ENCODE measurements at places on chromosomes 5 and 9.

- no peak for DNase-seq
These were observed 243.0 kb downstream of the PSAT1 start for GRCh38 chr9:78539904-78540303.

DNA sequence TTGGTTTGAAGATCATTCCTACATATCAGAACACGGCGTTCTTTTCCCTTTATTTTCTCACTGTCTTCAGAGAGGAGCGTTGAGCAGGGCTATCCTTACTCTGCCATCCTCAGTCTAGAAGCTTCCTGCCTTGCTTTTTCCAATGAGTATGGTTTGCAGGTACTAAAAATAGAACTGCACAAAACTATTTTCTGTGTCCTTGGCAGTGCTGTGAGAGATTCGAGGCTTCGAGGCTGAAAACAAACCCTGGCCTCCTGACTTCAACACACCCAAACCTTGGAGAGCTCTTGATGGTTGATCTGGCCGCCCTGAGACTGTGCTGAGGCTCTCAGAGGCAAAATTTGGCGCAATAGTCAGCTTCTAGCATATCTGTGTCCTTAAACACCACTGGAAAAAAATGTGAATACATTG lies 78.9 kb downstream of the GOLPH3 start:
- no peak for DNase-seq

GRCh38 chr9:119688547-119688946 lies 319.3 kb upstream of the BRINP1 start:
- DNase-seq: no peak

- DNase-seq: no peak
These were observed 6.9 kb downstream of the PCDHGA12 start for GRCh38 chr5:141437221-141437620.

DNA sequence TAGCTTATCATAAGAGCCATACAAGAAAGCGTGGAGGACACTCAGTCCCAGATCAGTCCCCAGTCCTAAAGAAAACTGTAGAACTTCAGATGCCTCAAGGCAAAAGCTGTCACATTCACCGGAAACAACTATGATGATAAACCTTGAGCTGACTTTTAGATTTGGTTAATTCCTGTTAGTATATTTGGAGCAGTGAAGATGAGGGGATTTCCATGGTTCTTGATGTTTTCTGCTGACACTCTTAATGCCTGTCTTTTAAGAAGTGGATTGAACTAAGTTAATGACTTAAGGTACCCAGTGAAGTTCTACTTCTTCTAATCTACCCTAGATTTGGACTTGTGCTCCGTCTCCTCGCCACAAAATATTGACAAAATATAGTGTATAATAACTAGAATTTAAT lies 355.0 kb downstream of the EBF1 start:
- no peak for DNase-seq

- no peak for DNase-seq
These were observed 613.7 kb upstream of the CDH18 start for GRCh38 chr5:20601678-20602100.

- DNase-seq: no peak
These were observed 80.6 kb upstream of the ZBTB43 start for GRCh38 chr9:126724226-126724625.

DNA sequence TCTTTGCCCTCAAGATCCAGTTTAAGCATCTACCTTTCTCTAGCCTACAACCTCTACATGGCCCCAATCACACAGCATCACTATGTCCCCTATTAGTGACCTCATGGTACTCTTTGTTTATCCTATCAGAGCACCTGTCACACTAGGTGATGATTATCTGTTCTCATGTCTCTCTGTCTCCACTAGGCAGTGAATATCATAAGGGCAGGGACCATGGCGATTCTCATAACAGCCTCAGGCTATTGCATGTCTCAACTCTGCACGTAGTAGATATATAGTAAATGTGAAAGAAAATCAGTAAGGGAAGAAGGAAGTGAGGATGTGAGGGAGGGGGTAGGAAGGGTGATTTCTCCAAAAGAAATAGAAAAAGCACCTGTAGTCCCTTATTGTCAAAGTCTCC lies 311.0 kb downstream of the NSG2 start:
- DNase-seq: no peak

GRCh38 chr5:79285285-79285684 lies 49.4 kb downstream of the JMY start:
- no peak for DNase-seq

DNA sequence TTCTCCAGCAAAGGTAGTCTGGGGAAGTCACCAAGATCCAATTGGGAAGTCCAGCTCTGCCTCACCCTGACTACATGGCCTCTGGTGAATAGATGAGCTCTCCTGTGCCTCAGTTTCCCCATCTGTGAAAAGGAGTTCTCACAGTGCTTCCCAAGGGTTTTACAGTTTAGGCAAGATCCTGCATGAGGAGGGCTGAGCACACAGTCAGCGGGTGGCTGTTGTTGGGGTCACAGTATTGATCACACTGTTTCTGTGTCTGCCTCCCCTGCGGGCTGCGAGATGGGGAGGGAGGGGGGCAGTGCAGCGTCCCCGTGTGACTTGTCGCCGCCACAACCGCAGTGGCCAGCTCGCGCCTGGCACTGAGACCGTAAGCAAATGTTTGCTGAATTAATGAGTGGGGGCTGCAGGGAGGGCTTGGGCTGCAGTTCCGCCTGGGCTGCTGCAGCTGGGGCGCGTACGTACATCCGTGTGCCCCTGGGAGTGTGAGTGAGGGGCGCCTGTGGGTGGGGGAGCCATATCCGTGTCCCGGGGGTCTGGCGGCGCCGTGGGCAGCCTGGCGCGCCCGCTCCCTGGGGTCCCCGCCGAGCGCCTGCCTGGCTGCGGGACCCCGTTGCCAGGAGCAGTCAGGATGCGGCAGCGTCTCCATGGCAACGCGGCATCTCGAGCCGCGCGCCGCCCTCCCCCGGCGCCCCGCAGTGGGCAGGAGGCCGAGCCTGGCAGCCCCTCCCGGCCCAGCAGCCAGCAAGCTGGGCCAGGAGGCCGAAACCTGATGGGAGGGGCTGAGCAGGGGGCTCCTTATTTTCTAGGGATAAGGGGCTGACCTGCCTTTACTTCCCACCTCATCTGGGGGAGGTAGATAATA lies 31.4 kb upstream of the PSD2 start:
- DNase-seq: peak; percentile 72

DNA sequence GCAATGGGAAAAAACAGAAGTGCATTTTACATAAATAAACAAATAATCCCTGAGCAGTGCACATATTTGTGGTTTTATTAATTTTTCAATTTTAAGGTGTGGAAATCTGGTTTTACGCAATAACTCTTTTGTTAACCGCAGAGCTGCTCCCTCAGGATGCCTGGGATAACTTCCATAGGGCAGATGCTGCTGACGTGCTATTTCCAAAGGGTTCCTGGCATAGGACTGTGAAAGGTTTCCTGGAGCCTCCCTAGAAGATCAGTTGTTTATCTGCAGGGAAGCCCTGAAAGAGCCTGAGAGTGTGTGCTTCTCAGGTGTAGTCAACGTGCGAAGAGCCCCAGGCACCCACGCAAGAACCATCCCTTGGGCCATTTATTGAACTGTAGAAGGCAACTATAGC lies 443.5 kb downstream of the PLK2 start:
- peak; percentile 6 for DNase-seq

- peak; percentile 60 for DNase-seq
These were observed 586.3 kb downstream of the BRINP1 start for GRCh38 chr9:118782790-118783463.

GRCh38 chr5:158463938-158464337 lies 605.0 kb upstream of the CLINT1 start:
- DNase-seq: no peak

DNA sequence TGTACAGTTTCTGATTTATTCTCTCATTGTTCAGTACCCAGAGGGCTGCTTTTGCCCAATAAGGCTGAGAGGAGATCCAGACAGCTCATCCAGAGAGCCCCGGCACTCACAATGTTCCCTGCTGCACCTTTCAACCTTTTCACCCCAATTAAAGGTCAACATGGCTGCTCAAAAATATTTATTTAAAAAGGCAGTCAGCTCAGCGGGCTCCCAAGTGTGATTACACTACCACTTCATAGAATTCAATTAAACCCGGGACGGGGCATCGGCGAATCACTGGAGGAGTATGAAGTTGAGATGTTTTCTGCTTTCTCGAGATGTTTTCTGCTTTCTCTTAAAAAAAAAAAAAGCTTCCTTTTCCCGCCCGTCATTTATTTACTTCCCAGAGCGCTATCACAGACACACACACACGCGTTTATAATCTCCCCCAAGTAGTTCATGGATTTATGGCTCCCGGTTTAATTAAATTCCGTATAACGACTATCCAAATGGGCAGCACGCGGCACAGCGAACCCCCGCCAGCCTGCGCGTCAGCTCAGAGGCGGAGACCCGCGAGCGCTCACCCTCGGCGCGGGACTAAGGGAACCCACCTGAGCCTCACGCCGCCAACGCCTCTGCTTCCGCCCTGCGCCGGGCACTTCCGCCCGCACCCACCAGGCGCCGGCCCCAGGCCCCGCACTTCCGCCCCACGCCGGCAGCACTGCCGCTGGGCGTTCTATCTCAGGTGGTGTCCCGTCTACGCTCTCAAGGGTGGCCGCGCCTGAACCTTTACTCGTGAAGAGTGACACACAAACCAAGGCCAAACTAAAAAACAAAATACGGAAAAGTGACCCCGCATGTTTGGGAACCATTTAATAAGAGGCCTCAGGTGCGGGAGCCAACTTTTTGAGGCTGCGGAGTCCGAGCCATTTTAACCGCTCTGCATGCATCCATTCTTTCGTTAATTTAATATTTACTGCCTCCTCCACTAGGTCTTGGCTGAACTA lies at the start of gene C5orf63:
C5orf63 (minus strand) TSS at position 642 of the 986 bp plus-strand sequence. CDS start 14,507 bp downstream, outside the sequence.
- DNase-seq: peak; percentile 81

GRCh38 chr9:92603990-92604389 lies 65.9 kb downstream of the IPPK start:
- DNase-seq: no peak

GRCh38 chr9:131258186-131258585 lies 18.1 kb downstream of the FAM78A start:
- DNase-seq: no peak

DNA sequence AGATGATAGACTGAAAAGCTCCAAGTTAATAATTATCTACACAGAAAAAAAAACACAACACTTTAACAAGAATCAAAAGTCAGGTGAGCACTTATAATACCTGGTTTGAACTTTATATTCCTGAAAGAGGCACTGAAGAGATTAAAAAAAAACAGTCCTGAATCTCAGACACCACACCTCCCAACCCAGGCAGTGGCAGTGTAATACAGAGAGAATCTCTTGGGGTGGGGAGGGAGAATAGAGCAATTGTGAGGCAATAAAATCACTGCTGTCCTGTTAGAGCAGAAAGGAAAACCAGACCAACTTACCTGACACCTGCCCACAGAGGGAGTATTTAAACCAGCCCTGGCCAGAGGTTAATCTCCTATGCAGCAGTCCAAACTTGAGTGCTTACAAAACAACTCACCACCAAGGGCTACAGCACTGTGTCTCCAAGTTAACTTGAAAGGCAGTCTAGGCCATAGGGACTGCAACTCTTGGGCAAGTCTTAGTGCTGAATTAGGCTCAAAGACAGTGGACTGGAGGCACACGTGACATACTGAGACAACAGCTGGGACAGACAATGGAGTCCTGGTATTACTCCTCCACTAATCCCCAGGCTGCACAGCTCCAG lies 54.2 kb downstream of the SLCO4C1 start:
- DNase-seq: no peak

GRCh38 chr9:119368681-119369581 lies at the start of gene BRINP1:
BRINP1 (minus strand) TSS chr9:119369435; CDS start chr9:119313355, 56,080 bp downstream.
- DNase-seq: peak; percentile 86

- DNase-seq: no peak
These were observed 318.6 kb upstream of the RGMB start for GRCh38 chr5:98454904-98455303.

GRCh38 chr9:122918310-122918709 lies 5.2 kb upstream of the ZBTB6 start:
- DNase-seq: no peak

DNA sequence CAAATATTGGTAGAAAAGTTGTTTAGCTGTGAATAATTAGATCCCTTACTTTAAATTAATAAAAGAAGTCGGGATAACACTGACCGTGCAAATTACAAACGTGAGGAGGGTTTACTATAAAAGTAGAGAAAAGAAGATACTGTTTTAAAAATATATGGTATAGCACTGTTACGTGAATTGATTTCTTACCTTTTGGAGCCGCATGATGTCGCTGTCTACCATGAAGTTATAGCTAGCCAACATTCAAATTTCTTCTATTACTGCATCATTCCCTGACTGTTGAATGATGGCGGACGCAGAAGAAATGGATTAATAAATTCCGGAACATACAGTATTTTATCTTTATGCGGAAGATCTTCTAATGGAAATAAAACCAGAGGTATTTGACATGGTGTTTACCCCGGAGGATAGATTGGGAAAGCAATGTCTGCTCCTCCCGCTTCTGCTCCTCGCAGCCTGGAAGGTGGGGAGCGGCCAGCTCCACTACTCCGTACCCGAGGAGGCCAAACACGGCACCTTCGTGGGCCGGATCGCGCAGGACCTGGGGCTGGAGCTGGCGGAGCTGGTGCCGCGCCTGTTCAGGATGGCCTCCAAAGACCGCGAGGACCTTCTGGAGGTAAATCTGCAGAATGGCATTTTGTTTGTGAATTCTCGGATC lies at the start of gene PCDHA6:
PCDHA6 (plus strand) TSS at position 257 of the 658 bp plus-strand sequence; CDS start at position 389, 132 bp downstream.
- DNase-seq: no peak

- no peak for DNase-seq
These were observed 164.4 kb downstream of the KDM4C start for GRCh38 chr9:6922124-6922676.

GRCh38 chr5:132000677-132001453 lies 10.6 kb downstream of the ACSL6 start:
- no peak for DNase-seq

GRCh38 chr5:149730620-149731331 lies 666 bp downstream of the PPARGC1B start:
- peak; percentile 50 for DNase-seq

DNA sequence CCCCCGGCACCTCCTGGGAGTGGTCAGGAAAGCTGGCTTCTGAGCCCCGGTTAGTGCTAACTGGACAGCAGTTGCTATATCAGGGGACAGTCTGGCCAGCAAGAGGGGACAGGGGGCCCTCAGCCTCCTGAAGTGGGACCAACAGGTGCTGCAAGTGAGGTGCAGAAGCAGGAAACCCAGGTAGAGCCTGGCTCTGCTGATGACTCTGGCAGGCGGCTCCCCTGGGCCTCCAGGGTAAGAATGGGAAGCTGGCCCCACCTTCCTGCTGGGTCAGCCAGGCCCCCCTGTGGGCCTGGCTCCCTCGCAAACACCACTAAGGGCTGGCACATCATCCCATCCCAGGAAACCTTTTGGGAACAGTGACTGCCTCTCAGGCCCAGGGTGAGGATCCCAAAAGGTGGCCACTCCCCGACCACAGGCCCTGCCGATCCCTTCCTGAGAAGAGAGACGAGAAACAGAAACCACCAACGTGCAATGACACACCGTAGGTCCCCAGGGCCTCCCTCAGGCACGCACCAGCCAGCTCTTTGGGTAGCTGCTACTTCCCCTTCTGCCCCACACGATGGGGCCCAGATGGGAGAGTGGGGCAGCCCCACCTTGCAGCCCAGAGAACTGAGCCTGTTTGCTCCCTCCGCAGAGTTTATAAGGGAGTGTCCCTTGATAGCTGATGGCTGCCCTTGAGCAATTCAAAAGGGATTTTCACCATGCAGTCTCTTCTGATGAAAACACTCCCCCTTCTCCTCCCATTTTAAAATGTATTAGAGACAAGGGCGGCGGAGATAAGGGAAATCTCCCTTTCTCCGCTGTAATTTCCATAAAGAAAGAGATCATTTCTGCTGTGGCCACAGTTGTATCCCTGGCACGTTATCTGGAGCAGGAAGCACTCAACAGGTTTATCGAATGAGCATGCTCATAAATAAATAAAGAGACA lies 76.8 kb downstream of the STK10 start:
- DNase-seq: no peak

- DNase-seq: no peak
These were observed 128.1 kb upstream of the LHFPL2 start for GRCh38 chr5:78776637-78777036.
